ENCODE measurements at places on chromosomes 5 and 9.

DNA sequence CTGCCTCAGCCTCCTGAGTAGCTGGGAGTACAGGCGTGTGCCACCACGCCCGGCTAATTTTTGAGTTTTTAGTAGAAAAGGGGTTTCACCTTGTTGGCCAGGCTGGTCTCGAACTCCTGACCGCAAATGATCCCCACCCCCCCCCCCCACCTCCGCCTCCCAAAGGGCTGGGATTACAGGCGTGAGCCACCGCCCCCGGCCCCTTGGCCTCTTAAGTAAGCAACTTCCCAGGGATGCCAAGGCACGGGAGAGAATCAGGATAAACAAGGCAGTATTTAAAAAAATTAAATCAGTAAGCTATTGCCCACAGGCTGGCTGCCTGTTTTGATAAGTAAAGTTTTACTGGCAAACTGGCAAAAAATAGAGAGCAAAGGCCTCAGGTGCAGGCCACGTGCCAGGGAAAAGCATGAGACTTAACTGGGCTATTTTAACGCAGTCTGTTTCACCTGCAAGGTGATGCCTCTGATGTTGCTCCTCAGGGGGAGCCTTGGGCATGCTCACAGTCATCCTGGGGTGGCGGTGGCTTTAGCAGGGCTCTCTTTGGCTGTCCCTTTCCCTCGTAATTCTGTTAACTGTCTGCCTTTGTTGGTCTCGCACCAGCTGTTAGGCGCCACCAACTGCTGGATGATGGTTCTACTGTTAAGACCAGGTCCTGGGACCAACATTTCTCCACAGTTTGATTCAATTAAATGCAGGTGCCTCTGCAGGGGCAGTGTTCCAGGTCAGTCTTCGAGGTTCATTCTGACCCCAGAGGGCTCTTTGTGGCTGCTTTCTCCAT, 19.4 kb upstream of the RNF130 start:
- DNase-seq = peak; percentile 63

DNA sequence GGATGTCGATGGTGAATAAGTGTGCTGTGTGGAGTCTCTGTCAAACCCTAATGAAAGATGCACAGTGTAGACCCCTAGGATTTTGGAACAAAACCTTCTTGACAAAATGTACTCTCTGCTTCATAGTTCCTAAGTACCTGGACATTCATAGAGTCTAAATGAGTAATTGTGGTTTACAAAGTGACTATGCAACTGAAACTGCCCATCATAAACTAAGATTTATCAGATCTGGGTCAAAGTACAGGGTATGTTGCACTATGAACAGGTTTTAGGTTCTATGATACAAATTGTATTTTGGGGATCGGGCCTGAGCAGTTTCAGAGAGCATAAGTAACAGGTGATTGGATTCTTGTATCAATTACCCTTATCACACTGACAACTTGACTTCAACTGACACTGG, 79.4 kb downstream of the LURAP1L start:
- no peak for DNase-seq

DNA sequence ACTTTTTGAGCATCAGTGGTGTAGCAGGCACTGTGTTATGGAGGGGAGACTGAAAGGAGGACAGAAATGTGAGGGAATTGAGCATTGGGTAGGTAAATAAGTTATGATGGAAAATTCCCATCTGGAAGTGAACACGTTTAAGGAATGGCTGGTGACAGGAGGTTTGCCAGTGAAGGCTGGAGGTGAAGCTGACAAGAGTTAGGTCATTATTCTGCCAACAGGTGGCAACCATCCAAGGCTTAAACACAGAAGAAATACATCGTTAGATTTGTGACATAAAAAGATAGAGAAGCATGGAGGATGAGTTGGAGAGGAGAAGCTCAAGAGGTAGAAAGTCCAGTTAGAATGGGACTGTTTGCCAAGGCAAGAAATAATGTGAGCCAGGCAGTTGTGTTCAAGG, 455.3 kb upstream of the SGCD start:
- no peak for DNase-seq

DNA sequence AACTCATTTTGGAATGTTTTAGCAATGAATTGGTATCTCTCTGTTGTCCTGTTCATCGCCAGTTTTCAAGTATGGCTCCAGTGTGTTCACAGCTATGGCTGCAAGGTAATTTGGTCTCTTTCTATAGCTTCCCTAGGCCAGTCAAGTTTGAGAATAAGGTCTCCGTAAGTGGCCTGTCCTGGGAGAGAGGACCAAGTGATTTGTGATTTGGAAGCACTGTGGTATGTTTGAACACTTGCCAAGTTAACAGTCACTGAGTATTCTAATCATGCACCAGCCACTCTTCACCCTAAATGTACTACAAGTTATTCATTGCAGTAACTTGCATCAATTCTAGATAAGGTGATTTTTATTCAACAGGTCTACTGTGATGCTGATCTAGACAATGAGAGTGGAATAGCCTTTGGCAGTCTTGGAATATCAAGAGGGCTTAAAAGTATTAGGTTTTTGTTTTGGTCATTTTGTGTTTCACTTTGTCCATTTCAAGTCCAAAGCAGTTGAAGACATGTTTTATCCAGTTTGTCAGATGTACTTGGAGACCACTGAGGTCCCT, 41.1 kb downstream of the G3BP1 start:
- no peak for DNase-seq

- no peak for DNase-seq
Measured at GRCh38 chr5:96058084-96058483, 96.4 kb upstream of the ELL2 start.

- no peak for DNase-seq
Measured at GRCh38 chr9:98994172-98995058, 50.7 kb downstream of the COL15A1 start.

DNA sequence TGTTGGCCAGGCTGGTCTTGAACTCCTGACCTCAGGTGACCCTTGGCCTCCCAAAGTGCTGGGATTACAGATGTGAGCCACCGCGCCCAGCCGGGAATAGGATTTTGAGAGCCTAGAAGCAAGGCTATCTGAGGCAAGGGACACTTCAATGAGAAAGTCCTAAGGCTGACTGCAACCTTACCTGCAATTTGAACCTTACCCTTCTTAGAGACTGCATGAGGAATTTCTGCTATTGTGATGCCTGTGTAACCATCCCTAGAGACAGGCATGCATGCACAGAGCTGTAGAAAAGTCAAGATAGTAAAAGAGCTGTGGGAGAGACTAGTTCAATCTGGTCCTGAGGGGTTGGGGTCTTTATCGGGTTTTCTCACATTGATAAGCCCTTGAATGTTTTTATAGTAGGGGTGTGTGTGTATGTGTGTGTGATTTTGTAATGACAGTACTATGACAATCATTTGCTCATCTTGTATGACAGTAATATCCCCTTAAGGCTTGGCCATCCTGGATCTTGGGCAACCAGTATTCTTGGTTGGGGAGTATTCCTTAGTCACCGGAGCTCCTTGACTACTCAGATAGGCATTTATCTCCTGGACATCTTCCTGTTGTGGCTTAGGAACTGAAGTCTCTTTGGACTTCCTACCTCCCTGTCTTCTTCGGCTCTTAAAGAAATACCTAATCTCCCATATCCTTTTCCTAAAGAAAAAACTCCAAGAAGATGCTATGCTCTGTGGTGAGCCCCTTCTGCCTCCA, 11.2 kb downstream of the DNAJB5 start:
- no peak for DNase-seq

- peak; percentile 10 for DNase-seq
Measured at GRCh38 chr9:128787659-128788058, 606 bp downstream of the TBC1D13 start.

DNA sequence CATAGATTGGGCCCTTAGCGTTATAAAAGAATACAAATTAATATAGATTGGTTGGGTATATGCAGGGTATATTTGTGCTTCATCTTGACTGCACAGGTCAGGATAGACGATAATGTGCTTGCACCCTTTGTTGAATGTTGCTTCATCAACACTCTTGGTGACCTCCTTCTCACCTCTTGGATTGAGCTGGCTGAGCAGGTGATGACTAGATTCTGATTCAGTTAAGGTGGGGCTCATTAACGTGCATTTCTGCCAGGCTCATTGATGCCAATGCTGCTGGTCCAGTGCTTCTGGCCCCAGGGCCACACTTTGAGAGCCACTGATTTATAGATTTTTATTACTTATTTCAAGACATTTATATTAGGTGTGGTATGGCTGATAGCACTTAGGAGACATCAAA, 27.7 kb downstream of the PCSK5 start:
- DNase-seq = no peak

DNA sequence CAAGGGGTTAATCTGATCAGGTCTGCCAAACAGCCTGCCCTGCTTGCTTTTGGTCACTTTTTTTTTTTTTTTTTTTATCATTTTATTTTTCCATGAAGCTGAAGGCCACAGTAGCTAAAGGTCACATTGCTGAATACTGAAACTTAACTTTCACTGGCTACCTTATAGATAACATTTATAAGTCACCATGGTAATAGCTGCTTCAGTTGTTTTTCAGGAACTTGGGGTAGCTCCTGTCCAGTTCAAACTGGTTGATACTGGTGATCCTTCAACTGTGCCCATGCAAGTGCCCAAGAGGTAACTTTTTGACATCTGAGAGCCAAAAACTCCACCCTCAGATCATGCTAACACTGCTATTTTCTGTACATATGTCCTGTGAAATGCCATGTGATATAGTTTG, 68.3 kb upstream of the RGS7BP start:
- no peak for DNase-seq

DNA sequence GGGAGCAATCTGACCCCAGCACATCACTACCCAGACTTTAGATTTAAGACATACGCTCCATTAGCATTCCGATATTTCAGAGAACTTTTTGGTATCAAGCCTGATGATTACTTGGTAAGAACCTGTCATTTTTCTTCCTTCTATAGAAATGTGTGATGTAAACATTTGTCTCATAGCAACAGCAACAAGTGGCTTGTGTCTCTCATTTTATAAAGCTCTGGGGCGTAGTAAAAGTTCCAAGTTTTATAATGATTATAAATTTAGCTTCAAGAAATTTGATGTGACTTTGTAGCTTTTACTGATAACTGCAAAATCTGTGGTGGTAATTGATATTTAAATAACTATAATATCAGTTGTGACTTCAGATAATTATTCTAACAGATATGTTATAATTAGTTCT, 137.2 kb downstream of the PRKACG start:
- no peak for DNase-seq

DNA sequence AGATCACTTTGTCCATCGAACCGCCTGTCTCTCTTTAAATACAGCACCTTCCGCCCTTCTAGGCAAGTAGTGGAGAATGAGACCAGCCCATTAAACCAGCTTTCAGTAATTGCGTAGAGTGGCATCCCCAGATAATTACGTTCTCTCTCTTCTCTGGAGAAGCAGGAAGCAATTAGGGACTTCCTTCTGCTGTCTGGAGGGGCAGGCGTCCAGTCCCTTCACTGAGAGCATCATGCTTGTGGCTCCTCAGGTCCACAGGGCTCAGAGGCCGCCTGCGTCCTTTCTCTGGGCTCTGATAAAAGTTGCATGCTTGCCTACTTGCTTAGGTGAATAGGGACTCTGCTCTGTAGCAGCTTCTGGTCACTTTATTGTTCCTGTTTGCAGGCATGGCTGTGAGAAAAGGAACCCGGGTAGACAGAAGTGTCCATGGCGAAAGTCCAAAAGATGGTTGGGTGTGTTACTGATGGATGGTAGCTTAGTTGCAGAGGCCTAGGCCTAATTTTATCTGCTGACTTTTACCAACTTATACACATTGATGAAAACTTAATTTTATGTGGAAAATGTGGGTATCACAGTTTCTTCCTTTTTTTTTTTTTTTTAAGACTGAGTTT, 299.1 kb upstream of the PANK3 start:
- DNase-seq = no peak

- DNase-seq = no peak
Measured at GRCh38 chr9:33101104-33101951, 24.9 kb upstream of the SMU1 start.

GRCh38 chr5:108174286-108174685, 207.6 kb downstream of the FBXL17 start:
- DNase-seq = no peak

- peak; percentile 74 for DNase-seq
Measured at GRCh38 chr9:109244179-109245132, 76.4 kb downstream of the EPB41L4B start.

DNA sequence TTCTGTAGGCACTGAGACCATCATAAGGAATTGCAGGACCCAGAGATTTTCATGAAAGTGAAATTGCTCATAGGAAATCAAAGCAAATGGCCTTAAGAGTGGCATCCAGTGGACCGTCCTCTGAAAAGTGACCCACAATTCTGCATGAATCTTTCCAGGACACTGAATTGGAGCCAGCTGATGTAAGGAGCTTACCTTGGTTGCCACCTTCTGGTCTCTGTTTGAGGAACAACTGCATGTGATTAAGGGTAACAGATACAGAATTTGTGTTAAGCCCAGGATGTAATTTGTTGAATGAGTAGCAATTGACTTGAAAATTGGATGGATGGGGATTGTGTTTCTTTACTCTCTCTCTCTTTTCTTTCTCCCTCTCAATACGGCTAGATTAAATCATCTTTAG, 49.9 kb upstream of the GAS1 start:
- DNase-seq = no peak

DNA sequence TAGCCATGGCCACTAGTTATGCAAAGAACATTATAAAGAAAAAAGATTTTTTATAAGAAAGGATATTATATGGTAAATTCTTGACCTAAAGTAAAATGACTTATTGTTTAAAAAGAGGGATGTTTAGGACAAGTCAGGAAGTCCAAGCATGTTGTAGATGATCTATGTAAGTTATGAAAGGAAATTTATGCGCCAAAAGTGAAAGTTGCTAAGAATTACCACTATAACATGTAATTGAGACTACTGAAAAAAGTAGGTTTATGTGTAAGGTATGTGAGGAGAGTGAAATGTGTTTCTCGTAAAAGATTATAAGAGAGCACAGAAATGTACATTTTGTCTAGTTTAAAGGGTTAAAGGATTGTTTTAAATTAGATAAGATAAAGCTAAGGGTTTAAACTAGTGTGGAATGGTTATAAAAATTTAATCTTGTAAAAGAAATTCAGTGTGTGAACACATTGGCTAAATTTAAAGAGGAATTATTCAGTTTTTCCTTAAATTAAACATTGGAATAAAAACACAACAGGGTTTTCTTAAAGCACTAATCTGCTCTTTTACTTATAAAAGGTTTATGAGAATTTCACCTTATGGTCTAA, 1100.4 kb upstream of the EDIL3 start:
- no peak for DNase-seq

DNA sequence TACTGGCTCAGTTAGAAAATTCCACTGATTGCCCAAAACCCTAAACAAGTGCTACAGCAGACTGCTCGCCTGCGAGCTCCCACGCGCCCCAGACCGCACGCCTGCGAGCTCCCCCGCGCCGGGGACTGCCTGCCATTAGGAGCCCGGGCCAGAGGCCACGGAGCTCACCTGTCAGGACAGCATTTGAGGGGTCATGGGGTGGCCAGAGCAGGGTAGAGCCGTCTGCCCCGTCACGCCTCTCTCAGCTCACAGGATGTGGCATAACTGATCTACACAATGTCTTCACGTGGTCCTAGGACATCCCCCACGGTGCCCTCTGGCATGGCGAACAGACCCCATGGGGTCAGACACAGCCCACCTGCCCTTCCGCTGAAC, 29.1 kb upstream of the LRRC14B start:
- DNase-seq = no peak

- DNase-seq = no peak
Measured at GRCh38 chr5:134581241-134581981, 51.2 kb downstream of the SAR1B start.

All from MM.1S (cell line).